Stimulated activated CD8-positive, alpha-beta memory T cell treated with anti-CD3 and anti-CD28 coated beads, Interleukin-7, amount 100 ng/mL, for 4 hours (primary cell): ENCODE measurements at places on chromosomes 13 and 19.

- no peak for DNase-seq
These were observed 140.6 kb upstream of the STARD13 start for GRCh38 chr13:33426131-33426530.

- no peak for DNase-seq
These were observed 12.9 kb downstream of the CC2D1A start for GRCh38 chr19:13918726-13919411.

GRCh38 chr19:51131780-51132680, 7.3 kb downstream of the SIGLEC9 start:
- DNase-seq, result no peak

GRCh38 chr13:27304099-27304498, 33.5 kb downstream of the RASL11A start:
- DNase-seq, result no peak

DNA sequence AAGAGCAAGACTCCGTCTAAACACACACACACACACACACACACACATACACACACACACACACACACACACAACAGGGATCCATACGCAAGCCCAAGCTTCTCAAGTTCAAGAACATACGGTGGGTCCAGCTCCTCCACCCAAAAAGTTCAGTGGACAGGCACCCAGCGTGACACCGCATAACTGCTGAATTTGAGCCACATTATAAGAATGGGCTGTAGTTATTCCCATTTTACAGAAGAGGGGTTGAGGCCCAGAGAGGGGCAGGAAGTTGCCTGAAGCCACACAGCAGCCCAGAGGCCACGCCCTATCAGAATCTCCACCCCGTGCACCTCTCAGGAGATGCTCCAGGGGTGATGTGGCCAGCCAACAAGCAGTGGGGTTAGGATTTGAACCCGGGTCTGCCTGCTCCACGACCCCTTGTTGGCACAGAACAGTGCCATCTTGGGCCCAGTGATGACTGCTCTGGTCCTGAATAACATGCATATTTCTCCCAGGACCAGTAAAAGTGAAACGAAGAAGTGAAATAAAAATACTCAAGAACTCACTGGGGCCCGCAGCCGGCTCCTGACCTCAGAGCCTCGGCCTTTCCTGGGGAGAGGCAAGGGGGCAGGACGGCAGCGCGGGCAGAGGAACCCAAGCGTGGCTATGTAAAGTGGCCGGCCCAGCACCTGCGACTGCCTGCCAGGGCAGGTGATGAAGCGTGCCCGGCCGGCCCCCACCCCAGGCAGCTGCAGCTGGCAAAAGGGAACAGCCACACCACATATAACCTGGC, 61.9 kb downstream of the AP1M1 start:
- no peak for DNase-seq

GRCh38 chr13:24153979-24154701, 6.4 kb upstream of the SPATA13 start:
- DNase-seq, result no peak

- DNase-seq, result no peak
These were observed 953.4 kb upstream of the PRR20A start for GRCh38 chr13:56187331-56187730.

DNA sequence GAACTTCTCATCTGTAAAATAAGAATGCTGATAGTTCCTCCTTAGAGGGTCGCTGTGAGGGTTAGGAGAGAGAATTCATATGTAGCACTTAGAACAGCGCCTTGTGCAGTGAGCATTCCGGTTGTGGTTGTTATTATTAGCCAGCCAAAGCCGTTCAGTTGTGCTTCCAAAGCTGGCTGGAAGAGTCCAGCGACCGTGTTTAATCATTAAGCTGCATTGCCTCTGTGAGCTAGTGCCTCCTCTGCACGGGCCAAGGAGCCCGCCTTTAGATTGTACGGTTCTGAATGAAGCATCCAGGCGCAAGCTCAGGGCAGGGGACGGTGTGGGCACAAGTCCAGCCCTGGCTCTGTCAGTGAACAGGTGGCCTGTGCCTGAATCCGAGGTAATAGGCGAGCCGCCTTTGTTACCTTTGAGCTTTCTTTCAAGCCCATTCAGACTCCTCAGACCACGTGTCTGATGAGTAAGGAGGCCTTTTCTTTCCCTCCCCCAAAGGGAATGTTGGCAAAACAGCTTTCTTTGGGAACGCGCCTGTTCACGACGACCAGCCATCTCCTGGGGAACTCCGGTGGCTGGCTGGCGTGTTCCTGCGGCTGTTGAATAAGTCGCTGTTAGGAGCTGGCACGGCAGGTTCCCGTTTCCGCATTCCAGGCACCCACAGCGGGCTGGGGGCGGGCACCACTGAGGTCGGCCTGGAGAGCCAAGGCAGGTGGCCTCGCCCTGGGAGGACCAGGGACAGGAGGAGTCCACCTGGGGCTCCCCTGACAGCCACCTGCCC, 25.1 kb downstream of the SIPA1L3 start:
- DNase-seq, result no peak

DNA sequence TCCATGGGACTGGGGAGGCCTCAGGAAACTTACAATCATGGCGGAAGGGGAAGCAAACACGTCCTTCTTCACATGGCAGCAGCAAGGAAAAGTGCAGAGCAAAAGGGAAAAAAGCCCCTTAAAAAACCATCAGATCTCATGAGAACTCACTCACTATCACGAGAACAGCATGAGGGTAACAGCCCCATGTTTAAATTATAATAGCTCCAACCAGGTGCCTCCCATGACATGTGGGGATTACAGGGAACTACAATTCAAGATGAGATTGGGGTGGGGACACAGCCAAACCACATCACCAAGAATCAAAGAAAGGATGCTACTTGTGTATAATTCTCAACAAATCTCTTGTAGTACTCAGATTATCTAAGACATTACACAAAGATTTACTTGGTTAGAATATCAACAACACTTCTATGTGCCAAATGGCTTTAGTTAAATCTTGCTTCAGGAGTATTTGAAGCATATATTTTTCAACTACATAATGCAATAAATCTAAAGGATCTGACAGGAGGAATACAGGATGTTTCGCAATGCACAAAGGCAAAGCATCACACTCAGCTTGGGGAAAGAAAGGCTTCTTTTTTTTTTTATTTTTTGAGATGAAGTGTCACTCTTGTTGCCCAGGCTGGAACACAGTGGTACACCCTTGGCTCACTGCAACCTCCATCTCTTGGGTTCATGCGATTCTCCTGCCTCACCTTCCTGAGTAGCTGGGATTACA, 180.0 kb downstream of the LHFPL6 start:
- no peak for DNase-seq

- DNase-seq, result no peak
These were observed 15.7 kb downstream of the PBX4 start for GRCh38 chr19:19602713-19603324.

DNA sequence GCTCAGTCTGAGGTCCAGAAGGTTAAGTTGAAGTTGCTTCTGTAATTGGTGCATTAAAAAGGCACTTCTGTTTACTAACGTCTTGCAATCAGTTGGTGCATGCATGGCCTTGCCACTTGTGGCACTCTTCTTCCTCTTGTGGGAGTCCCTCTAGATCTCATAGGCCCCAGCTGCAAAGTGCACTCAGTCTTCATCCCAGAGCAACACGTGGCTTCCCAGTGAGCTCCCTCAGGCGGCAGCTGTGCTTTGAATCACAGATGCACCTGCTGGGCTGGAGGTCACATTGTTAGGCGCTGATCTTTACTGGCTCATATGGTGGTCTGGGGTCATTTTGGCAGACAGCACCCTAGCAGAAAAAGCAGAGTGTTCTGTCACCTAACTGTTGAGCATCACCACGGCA, 215.7 kb downstream of the ZNF536 start:
- DNase-seq, result no peak

DNA sequence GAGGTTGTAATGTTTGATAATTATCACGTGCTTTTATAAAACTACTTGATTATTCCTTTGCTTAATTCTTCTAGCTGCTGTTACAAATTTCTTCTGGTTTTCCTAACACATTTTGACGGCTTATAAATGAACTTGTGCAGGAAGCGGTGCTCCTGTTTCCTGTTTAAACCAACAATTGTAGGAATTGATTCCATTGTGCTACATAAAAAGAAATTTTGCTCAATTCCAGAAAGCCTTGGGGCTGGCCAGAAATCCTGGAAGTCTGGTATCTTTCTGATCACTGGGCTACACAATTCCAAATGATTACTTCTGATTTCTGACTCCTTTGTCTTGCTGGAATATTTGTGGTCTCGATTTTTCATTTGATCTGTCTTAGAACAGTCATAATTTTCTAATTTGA, 14.9 kb downstream of the RFC3 start:
- DNase-seq, result no peak

- no peak for DNase-seq
These were observed 26.8 kb downstream of the PIAS4 start for GRCh38 chr19:4034048-4035017.

- DNase-seq, result no peak
These were observed 83.1 kb downstream of the ALOX5AP start for GRCh38 chr13:30818323-30818960.

DNA sequence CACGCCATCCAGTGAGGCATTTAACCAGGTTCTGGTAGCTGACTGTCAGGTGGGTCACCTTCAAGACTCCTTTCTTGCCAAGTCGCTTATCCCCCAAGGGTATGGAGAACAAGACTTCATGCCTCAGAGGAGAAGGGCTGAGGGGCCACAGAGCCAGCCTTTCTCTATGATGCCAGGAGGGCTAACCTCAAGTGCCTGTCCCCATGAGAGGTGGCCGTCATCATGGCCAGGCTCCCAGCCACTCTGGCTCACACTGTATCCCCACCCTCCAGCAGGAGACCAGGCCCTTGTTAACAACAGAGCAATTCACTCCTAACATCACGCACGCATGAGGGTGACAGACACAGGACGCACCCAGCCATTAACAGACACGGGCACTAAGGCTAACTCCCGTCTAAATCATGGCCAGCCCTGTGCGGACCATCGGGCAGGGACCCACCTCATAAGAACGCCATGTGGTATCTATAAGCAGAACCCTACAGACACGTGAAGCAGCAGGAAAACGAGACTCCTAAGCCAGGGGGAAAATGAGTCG, 38.6 kb upstream of the ISYNA1 start:
- DNase-seq, result no peak

DNA sequence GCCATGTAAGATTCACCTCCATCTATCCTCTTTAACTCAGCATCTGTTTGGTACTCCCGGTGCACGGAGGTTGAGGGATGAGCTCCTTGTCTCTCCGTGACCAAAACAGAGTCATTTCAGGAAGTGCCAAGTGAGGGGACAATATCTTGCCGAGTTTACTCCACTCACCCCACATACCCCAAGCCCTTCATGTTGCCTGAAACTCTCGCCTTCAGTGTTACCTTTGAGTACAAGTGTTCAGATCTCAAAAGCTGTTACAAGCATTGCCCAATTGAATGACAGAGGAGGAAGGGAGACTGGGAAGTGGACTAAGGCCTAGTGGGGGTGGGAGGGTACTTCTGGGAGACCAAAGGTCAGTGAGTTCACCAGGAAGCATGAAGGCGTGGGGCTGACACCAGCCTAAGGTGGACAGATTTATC, 6.0 kb upstream of the SIGLEC12 start:
- no peak for DNase-seq

GRCh38 chr19:18091217-18091608, 4.5 kb upstream of the IL12RB1 start:
- DNase-seq, result peak; percentile 85

DNA sequence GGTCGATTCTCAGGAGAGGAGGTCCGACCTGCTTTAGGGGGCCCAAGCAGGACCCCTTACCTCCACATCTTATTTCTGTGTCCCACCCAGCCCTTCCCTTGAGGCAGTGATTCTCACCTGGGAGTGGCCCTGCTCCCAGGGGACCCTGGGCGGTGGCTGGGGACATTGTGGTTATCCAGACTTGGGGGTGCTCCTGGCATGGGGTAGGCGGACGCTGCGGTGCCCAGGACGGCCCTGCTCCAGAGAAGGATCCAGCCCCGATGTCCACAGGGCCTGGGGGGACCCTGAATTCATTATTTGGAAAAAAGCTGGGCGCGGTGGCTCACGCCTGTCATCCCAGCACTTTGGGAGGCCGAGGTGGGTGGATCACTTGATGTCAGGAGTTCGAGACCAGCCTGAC, 84.4 kb downstream of the GADD45B start:
- no peak for DNase-seq

GRCh38 chr19:53818756-53819155, 5.4 kb downstream of the NLRP12 start:
- no peak for DNase-seq

- no peak for DNase-seq
These were observed 70.7 kb downstream of the EPS15L1 start for GRCh38 chr19:16400911-16401591.

DNA sequence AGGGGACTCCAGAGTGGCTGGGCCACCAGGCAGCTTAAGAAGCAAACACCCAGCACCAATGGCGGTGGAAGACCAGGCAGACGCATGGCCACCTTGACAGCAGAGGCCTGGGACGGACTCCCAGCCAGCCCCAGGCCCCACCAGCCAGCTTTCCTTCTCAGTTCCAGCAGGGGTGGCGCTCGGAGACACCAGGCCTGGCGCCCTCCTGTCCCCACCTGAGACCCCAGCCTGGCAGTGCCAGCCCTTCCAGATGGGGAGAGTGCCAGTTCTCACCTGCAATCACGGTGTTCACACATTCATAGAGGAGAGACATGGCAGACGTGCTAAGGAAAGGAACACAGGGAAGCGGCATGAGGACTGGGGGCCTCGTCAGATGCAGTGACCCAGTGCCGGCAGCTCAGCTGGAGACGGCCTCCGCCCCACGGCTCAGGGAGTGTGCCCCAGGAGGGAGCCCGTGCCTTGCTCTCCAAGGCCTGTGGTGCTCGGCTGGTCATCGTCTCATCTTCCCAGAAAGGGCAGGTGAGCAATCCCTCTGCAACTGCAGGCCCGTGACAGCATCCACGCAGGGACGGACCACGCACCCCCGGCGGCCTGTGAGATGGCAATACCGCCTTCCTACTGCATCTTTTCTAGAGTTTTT, 24.4 kb downstream of the AP3D1 start:
- DNase-seq, result no peak

- no peak for DNase-seq
These were observed 32.2 kb downstream of the RCBTB2 start for GRCh38 chr13:48500652-48501197.

GRCh38 chr19:40745402-40745780, 4.9 kb downstream of the ACTMAP start:
- DNase-seq, result no peak

- DNase-seq, result no peak
These were observed 330.5 kb upstream of the KLF12 start for GRCh38 chr13:74464670-74465069.

DNA sequence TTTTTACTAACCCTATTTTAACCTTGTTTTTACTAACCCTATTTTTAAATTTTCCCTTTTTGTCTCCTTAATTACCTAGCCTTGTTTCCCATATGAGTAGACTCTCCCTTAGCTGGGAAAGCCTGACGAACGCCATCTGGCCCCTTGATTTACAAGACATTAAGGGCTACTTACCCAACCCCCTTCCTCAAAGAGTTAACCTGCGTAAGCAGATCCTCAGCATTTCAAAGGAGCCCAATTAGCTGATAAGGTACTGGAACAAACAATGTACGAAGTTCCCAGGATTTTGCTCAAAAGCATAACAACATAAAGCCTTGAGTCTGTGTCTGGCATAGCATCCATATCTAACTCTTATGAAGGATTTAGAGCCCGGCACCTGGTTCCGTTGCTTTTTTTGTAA, 4.7 kb upstream of the MVB12A start:
- no peak for DNase-seq

GRCh38 chr13:76917095-76917494, 30.9 kb upstream of the KCTD12 start:
- no peak for DNase-seq

GRCh38 chr19:41753936-41754529, 1.3 kb upstream of the CEACAM6 start:
- peak; percentile 47 for DNase-seq
